SW 1271 (cell line): ENCODE measurements at places on chromosomes 6 and 20.

DNA sequence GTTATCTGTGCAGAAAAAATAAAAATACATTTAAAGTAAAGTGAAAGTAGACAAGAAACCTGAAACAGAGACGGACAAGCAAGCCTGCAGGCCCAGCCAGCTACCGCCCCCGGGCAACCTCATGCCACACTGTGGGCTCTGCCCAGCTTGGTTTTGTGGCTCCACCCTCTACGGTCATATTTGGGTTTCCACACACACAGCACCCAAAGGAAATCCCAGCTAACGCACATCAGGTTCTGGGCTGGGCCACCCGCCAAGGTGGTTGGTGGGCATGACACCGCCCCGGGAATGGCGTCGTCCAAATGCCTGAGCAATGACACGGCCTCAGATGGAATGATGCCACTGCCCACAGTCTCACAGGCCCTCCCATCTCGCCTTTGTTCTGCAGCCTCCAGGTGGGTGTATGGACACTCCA lies 22.9 kb downstream of the FAM110A start:
- peak; percentile 93 for DNase-seq

GRCh38 chr6:47147836-47148344 lies 105.8 kb upstream of the ADGRF1 start:
- no peak for DNase-seq

- DNase-seq = no peak
These were observed 26.9 kb downstream of the GPRC6A start for GRCh38 chr6:116801971-116802370.

DNA sequence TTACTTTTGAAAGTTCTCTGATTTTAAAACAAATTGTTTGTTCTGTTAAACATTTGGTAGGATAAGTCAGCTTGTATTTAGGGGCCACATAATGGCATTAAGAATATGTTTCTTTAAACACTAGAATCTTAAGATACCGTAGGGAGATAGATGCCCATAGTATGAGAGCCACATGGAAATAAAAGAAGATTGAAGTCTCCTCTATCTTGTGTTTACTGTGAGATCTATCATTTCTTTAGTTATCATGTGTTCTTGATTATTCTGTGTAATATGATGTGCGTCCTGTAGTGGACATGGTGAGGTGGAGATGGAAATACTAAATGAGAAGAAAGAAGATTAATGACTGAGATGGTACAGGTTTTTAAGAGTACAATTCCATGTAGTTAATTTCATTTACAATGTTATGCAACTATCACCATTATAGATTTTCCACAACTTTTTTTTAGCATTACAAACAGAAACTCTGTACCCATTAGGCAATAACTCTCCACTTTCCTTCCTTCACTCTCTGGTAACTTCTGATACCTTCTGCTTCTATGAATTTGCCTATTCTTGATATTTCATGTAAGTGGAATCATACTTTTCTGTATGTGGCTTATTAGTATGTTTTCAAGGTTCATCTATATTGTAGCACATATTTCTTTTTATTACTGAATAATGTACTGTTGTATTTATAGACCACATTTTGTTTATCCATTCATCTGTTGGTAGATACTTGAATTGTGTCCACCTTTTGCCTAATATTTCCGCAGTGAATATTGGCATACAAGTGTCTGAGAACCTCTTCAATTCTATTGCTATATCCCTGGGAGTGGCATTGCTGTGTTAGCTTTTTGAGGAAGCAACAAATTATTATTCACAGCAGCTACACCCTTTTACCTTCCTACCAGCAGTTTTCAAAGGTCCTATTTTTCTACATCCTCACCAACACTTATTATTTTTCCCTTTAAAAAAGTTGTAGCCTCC lies 11.5 kb downstream of the RNF146 start:
- DNase-seq = no peak
